LNCaP clone FGC (cell line): ENCODE measurements at places on chromosomes 1 and 21.

DNA sequence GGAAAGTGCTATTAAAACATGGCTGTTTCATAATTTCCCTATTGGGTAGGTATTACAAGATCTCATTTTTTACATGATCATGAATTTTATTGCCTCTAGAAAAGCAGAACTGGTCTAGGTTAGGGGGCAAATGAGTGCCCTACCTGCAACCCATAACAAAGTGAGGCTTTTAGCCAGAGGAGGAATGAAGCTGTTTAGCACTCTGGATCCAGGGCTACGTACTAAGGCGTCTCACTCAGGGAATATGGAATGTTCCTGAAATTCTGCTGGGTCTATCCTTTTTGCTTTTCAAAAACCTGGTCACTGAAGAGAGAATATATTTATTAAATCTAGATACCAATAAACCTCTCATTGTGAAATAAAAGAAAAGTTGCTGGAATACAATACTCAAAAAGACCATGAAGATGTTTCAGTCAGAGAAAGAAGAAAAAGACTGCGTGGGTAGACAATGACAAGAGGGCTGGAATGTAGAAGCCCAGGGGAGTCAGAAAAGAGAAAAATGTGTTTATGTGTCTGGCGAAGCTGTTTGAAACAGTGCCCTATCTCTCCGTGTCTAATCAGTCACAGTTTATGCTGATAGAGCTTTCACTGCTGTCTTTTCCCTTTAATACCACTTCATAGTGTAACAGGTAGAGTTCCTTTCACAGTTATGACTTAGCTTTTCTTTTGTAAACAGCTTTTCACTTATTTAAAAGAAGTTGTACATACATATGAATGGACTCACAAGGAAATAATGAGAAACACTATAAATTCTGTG, 25.0 kb upstream of the SYDE2 start:
- DNase-seq = no peak

GRCh38 chr1:203880606-203881005, 19.2 kb downstream of the SNRPE start:
- DNase-seq = no peak

- no peak for DNase-seq
Observed at GRCh38 chr1:244422174-244422573, 29.5 kb downstream of the ADSS2 start.

DNA sequence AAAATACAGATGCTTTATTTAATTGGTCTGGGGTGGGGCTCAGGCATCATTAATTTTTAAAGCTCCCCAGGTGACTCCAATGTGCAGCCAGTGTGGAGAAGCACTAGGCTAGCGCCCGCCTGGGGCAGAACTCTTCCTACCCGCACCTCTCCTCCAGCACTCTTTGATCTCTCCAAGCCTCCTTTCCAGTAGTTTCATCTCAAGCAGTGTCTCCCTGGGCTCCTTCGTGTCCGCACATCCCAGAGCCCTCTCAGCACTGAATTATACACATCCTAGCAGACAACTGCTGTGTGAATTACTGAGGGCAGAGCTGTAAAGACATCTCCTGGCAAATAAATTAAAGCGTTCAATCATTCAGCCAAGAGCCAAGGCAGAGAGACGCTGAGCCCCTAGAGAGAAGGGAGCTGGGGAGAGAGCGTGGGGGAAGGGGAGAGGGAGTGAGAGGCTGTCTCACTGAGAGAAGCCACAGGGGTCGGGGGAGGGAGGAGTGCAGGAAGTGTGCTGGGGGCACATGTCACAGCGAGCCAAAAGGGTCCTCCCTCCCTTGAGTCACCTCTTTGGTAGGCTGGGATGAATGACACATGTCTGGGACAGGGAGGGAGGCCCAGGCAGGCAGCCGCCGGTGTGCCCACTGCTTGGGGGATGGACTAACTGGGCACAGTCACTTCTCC, 21.0 kb upstream of the PARP1 start:
- DNase-seq = no peak
